ENCODE measurements at places on chromosomes 2 and 18.
A peak's percentile ranks its signal among the peaks of the same experiment; 100 is the strongest.

DNA sequence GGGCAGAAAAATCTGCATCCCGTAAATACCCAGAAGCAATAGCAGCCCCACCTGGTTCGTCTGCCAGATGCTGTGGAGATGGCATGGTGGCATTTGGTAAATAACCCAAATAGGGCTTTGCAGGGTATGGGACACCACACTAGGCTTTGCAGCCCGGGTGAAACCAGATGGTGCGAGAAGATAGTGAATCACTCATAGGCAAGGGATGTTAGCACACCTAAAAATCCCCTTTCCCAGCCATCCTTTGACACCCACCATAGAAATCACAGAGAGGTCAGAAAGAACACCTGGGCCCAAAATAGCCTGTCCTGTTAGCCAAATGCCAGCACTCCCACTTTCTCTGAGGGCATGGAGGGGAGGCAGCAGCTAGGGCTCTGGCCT, 47.6 kb downstream of the BCL11A start:
- no peak for DNase-seq

GRCh38 chr2:39530411-39530866, 93.4 kb upstream of the MAP4K3 start:
- DNase-seq: no peak

- no peak for DNase-seq
Observed at GRCh38 chr2:33909945-33910695, 311.0 kb upstream of the FAM98A start.

DNA sequence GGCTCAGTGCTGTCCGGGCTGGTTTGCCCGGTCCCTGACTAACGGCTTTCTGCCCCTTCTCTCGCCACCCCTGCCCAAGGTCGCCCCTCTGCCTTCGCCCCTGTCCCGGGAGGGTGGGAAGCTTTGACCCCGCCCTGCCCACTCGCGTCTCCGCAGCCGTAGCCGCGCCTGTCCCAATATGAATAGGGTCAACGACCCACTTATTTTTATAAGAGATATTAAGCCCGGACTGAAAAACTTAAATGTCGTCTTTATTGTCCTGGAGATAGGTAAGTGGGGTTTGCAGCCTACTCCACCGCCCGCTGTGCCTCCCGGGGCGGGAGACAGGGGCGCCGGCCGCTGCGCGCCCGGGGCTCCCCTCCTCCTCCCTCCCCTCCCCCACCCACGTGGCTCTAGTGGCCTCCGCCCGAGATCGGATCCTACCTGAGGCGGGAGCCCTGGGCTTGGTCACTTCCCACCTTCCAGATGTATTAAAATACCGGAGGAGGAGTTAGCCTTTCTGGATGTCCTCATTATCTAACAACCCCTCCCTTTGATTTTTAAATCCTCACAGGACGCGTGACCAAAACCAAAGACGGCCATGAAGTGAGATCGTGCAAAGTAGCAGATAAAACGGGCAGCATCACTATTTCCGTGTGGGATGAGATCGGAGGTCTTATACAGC, 633 bp downstream of the NABP1 start:
- peak; percentile 87 for DNase-seq

DNA sequence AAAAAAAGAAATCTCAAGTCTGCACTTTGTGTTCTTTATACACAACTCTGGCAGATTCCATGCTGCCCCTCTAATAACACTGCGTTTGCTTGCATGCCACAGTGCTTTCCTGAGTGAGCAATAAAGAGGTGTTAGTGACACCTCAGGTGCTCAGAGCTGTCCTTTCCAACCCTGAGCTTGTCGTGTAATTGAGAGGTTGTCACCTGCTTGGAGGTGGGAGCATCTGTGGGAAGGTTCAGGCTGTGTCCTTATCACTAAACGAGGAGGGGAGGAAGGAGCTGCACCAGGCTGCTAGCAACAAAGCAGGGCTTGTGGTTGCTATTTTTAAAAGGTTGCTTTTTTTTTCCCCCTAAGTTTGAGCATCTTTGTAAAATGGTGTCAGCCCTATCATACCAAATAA, 31.9 kb downstream of the APCDD1 start:
- DNase-seq: no peak

- DNase-seq: no peak
Observed at GRCh38 chr2:166924967-166925366, 36.7 kb downstream of the XIRP2 start.

GRCh38 chr2:1997409-1997808, 253.1 kb upstream of the PXDN start:
- DNase-seq: no peak

DNA sequence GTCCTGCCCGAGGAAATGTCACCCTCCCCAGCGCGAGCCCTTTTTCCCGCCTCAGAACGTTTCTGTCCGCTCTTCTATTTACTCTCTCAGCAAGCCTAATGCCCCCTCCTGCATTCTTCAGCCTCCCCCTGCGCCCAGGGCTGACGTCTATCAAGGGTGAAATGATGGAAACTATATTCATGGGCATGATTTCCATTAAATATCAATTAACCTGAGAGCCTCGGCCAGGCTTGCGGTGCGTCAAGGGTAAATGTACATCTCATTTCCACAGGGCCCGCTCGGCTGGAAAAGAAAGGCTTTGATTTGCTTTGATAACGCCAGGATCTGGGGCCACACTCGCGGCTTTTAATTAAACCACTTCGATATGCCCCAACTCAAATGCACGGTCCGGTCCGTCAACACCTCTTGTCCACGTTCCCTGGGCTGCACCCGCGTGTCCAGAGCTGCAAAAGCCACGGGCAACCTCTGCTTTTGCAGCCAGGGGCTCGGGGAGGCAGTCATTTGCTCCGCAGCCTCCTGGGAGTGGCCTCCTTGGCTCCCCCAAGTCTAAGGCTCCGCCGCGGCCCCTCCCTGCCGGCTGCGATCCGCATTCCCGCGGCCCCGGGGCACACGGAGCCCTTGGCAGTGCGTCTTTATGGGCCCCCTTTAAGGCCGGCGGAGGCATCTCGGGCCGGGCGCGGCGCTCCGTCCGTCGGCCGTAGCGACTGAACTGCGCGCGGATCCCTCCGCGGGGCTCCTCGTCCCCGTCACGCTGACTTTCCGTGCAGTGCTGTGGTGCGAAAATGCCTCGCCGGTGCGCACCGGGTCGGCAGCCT, at the start of gene HOXD8:
TSS of gene HOXD8 (plus strand) at position 724 of the 815 bp plus-strand sequence. CDS start 662 bp downstream, outside the sequence.
- DNase-seq: peak; percentile 60

- DNase-seq: no peak
Observed at GRCh38 chr2:240812301-240812680, 7.7 kb downstream of the KIF1A start.

- no peak for DNase-seq
Observed at GRCh38 chr2:58539973-58540372, 298.8 kb upstream of the FANCL start.

DNA sequence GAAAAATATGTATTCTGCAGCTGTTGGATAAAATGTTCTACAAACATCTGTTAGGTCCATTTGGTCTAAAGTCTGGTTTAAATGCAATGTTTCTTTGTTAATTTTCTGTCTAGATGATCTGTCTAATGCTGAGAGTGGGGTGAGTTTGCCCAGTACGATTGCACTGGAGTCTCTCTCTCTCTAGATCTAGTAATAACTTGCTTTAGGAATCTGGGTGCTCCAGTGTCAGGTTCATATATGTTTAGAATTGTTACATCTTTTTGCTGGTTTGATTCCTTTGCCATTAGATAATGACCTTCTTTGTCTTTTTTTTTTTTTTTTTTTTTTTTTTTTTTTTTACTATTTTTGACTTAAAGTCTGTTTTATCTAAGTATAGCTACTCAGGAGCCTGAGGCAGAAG, 10.4 kb downstream of the GCC2 start:
- no peak for DNase-seq

DNA sequence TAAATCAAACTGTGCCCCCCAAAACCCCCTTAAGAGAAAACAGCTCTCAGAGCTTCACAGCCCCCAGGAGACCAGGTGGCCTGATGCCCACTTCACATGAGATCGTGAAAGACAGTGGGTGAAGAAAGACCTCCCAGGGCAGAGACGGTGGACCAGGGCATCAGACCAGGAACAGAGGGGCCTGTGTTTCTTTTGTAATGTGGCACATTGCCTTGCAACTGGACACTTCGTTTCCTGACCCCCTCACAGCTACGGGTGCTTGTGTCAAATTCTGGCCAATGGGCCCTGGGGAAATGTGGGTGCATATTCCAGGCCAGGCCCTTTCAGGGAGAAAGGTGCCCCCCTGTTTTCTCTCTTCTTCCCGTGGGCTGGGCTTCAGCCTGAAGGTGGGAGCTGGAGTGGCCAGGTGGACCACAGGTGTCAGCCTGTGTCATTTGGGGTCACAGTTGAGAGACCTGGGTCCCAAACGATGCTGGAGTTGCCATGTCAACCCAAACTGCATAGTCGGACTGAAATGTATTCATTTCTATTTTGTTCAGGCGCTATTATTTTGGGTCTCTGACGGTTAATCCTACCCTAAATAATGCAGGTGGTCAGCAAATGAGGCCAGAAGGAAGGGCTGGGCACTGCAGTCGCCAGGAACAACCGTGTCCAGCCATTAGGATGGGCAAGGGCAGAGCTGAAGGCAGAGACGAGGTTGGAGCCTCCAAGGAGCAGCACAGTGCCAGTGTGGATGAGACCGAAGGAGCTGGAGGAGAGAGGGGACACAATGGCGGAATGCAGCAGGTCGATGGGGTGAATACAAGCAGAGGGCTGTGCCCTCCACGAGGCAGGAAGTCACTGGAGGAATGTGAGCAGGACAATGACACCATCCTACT, 338.2 kb downstream of the EIPR1 start:
- DNase-seq: no peak

DNA sequence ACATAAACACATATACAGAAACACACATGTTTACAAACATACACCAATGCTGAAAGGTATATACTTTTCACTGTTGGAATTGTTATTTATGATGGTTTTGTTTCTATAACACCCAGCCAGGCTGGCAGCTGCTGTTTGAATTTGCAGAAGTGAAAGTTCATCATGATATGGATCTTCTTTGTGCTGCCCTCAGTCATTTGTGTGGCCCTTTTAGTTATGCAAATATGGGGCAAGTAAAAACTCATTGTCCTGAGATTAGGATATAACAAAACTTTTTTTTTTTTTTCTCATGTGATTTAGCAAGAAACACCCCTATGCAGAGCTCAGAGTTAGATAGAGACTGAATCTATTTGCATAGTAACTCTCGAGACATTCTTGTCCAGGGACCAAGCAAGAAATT, 714.1 kb downstream of the KCNJ3 start:
- DNase-seq: no peak

DNA sequence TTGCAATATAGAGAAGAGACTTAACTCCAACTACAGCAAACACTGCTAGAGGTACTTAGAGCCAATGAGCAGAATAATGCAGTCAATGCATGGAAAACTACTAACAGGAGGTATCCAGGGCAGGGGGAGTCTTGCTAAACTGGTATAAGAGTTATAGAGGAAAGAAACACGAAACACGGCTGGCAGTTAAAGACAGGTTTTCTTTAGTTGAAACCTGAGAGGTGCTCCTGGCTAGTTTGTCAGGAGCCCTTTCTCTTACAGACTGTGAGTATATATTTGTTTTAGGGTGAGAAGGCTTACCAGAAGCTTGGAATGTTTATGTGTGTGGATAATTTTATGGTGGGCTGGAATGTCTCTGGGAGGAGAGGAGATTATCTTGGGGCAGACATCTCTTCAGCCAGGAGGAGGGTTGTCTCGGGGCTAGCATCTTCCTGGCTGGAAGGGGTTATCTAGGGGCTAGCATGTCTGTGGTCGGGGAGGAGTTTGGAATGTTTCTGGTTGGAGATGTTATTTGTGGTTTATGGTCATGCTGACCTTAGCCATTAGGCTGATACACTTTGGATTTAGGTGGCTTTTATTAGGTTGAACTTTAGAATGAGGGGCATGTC, 1048.8 kb downstream of the DPP10 start:
- DNase-seq: no peak

DNA sequence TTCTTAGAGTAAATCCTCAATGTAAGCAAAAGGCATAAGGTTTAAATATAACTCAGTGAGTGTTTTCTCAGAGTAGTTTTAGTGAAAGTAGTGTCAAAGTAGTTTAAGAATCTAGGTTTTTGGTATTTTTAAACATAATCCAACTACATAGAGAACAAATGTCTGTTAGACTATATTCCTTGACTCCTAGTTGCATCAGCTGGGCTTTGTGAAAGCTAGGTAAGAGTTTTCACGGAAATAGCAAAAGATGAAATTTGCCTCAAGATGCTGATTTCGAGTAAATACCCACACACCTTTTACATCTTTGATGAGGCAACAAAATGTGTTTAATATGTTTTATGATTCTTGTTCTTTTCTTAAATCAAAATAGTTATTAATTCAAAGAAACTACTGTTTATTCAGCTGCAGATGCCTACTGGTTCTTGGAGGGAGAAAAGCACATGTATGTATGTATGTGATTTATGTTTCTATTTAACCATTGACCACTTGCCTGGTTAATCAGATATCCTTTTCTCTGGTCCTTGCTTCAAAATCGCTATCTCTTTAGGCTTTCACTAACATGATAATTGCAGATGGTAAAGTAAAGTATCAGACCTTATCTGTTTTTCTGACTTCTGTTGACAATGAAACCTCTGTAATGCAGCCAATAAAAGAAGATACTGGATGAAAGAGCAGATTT, 117.4 kb upstream of the NOSTRIN start:
- DNase-seq: no peak

- no peak for DNase-seq
Observed at GRCh38 chr2:70328921-70329561, 27.2 kb upstream of the FAM136A start.

DNA sequence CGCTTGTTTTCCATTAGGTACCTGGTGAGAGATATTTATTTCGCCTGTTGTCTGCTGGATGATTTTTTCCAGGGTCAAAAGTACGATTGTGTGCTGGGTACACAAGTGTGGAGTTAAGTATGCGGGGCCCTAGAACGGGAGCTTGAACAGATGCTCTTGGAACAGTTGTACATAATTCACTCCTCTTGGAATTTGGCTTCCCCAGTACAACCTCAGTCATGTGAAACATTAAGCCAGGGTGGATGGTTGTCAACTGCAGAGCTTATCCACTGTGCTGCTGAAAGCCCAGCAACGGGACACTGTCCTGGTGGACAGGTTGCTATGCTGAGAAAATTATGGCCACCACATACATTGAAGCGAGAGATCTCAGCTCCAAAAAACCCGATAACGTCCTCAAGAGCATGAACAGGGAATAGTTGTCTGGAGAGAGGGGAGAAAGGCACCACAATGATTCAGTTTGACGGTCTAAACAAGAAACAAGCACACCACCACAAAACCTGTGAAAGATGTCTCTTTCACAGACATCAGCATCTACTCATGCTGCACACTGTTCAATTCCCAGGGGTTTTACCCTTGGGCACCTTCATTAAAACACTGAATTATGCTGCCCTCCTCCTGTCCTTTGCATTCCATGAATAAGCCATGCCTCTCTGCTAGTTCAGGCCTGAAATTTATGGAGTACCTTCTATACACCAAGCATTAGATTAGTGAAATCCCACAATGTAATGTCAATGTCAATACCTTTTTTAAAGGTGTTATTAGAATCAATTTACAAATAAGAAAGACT, 176.8 kb upstream of the TRIB2 start:
- no peak for DNase-seq

GRCh38 chr2:227890495-227891079, 19.2 kb downstream of the DAW1 start:
- no peak for DNase-seq

GRCh38 chr2:158731386-158731785, 63.7 kb upstream of the DAPL1 start:
- no peak for DNase-seq

GRCh38 chr2:191556463-191556862, 121.5 kb upstream of the NABP1 start:
- DNase-seq: no peak
